Cardiac ventricle fibroblast (primary cell): ENCODE measurements at places on chromosomes 11 and 22. TPM values are rescaled to one million over a fixed set of nuclear protein-coding genes. Genes with fewer than 3 reads are reported as not detected.

Gene CRYBB3
- total RNA-seq = not detected in 2 replicates

Gene OR52N4
- not detected in 2 replicates for total RNA-seq

Gene GUCY1A2
- total RNA-seq = 0.25 and 0.64 TPM in 2 replicates

Gene SLC1A2
- total RNA-seq = 1.7 and 5.1 TPM in 2 replicates

Gene CD6
- not detected in 2 replicates for total RNA-seq

Gene MISFA
- not detected in 2 replicates for total RNA-seq

Gene SPCS2
- total RNA-seq = 58.6 and 72.9 TPM in 2 replicates

Gene FBLN1
- 230 and 255 TPM in 2 replicates for total RNA-seq

Gene OR51B4
- not detected in 2 replicates for total RNA-seq

Gene GP1BB
- total RNA-seq = 2.5 and 4.2 TPM in 2 replicates

Gene SEZ6L
- not detected in 2 replicates for total RNA-seq
